CD4-positive, alpha-beta T cell treated with Interleukin-12 subunit alpha and Interleukin-12 subunit beta, for 1 hour (primary cell): ENCODE measurements at places on chromosomes 5 and 9.
A peak's percentile ranks its signal among the peaks of the same experiment; 100 is the strongest.

GRCh38 chr9:78443946-78444345, 147.0 kb downstream of the PSAT1 start:
- no peak for DNase-seq

- no peak for DNase-seq
Observed at GRCh38 chr9:121367306-121368137, 2.5 kb downstream of the STOM start.

DNA sequence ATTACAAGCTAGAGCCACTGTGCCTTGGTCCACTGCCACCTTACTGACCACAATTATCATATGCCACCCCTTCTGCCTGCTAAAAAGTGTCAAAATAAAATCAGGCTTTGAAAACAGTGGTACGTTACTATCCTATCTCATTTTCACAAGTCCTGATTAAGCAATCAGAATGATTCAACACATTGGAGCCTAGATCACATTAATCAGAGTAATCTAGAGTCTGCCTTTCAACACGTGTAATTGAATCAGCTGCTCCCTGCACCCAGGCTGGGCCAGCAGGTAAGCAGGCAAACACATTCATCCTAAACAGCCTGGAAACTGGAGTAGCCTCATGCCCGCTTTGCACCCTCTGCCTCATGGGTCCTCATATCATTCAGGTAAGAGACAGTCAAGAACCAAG, 186.2 kb downstream of the DCP2 start:
- DNase-seq, result no peak

GRCh38 chr9:111897601-111898137, 1.1 kb downstream of the UGCG start:
- DNase-seq, result peak; percentile 21

DNA sequence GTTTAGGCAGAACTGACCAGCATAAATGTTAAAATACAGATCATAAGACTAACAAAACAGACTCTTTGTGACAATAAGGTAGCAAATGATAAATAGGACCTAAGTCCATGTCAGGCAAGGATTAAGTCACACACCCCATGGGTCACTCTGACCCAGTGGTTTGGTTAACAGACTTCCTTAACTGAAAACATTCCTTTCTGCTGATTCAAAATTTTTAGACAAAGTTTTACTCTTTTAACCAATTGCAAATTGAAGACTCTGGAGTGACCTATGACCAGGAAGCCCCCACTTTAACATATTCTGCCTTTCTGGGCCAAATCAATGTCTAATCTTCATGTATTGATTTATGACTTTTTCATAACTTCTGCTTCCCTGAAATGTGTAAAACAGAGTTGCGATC, 4.9 kb upstream of the NXNL2 start:
- no peak for DNase-seq

- DNase-seq, result no peak
Observed at GRCh38 chr9:36967997-36968396, 66.1 kb downstream of the PAX5 start.

- DNase-seq, result no peak
Observed at GRCh38 chr5:79168031-79168430, 56.4 kb downstream of the BHMT start.

GRCh38 chr5:143644727-143645126, 167.2 kb upstream of the HMHB1 start:
- no peak for DNase-seq

- DNase-seq, result no peak
Observed at GRCh38 chr9:14661421-14662059, 31.7 kb downstream of the ZDHHC21 start.

DNA sequence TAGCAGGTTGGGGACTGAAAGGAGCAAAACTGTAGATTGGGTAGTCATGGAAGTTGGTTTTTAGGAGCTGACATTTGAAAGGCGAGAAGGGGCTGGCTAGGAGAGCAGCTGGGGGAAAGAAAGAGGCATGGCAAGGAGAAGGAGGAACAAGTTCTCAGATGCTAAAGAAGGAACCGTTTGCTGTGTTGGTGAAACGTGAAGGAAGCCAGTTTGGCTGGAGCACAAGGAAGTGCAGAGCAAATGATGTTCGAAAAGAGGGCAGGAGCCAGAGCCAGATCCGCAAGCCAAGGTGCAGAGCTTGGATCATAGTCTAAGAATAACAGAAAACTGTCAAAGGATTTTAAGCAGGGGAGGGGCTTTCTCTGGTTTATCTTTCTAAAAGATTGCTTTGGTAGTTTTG, 276.6 kb downstream of the ASTN2 start:
- DNase-seq, result no peak

DNA sequence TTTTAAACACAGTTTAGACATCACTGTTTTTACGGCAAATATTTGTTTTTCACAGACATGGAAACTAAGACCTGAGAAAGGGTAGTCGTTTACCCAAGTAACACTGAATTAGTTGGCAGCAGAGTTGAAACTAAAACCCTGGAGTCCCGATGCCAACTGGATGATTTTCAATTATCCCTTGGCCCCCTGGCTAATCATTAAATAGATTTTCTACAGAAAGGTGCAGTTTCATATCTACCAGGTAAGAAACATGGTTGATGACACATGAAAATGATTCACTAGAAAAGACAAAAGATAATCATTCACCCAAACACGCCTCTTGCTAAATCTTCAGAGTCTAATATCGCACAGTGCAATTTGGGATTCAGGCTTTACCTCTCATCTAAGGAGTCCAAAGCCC, 136.9 kb downstream of the SEMA5A start:
- no peak for DNase-seq
